Tibial nerve (tissue), 4 donors: ENCODE measurements at places on chromosomes 3 and 15. TPM values are rescaled to one million over a fixed set of nuclear protein-coding genes. Genes with fewer than 3 reads are reported as not detected.

DNA sequence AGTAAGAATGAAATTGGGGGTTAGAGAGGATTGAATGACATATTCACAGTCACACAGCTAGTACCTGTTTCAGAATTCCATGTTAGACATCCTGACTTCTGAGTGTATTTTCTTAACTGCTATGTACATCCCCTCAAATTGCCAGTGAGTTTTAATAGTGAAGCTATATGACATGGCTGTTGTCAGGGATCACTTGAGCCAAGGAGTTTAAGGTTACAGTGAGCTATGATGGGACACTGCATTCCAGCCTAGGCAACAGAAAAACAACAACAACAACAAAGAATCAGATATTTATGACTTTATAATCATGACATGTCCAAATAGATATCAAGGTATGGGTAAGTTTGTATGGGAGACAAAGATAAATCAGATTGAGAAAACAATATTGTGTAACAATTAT lies 16.6 kb downstream of the PARP15 start:
- DNase-seq = no peak
- no peaks in the 10 kb centered on the region for H3K27me3 ChIP-seq
- no peaks in the 10 kb centered on the region for H3K36me3 ChIP-seq
- no peak overlapping the region for H3K4me3 ChIP-seq
- no peak overlapping the region for H3K27ac ChIP-seq

GRCh38 chr3:125103406-125103805 lies 47.6 kb upstream of the HEG1 start:
- no peak overlapping the region for H3K27ac ChIP-seq
- H3K4me1 ChIP-seq = no peaks in the 10 kb centered on the region
- no peaks in the 10 kb centered on the region for H3K36me3 ChIP-seq
- no peak overlapping the region for H3K4me3 ChIP-seq

DNA sequence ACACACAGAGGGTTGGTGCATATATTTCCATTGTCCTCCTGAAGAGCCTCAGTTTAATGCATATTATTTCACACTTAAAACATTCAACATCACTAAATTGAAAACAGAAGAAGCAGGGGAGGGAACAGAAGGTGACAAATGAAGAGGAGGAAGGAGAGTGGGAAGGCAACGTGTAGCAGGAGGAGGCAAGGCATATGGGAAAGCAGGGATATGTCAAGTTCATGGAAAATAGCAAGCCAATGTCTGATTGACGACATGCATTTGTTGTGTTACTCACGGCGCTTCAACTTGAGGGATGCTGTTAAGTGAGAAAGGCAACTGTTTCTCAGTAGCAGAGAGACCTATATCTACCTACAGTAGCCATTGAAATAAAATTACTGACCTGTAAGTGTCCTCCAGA lies 154.5 kb downstream of the NSUN3 start:
- DNase-seq = no peak
- no peak overlapping the region for H3K4me3 ChIP-seq
- H3K4me1 ChIP-seq = no peaks in the 10 kb centered on the region
- no peak overlapping the region for H3K27ac ChIP-seq
- no peaks in the 10 kb centered on the region for H3K27me3 ChIP-seq
- no peaks in the 10 kb centered on the region for H3K36me3 ChIP-seq

DNA sequence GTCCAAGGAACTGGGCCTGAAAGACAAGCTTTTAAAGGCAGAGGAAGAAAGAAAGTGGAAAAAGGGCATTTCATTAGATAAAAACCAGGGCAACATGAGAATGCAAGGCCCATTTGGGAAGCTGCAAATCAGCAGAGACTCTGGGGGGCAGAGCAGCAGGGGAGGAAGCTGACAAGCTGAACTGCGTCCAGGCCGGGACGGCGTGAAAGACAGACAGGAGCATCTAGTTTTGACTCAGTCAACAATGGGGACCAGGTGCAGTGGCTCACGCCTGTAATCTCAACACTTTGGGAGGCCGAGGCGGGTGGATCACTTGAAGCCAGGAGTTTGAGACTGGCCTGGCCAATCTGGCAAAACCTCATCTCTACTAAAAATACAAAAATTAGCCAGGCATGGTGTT lies 69.9 kb downstream of the CDC25A start:
- H3K4me3 ChIP-seq = no peak overlapping the region
- no peaks in the 10 kb centered on the region for H3K27me3 ChIP-seq
- DNase-seq = no peak
- no peaks in the 10 kb centered on the region for H3K4me1 ChIP-seq
- H3K27ac ChIP-seq = no peak overlapping the region
- H3K36me3 ChIP-seq = no peaks in the 10 kb centered on the region

Gene ARRDC4
- total RNA-seq = 68.2 TPM

DNA sequence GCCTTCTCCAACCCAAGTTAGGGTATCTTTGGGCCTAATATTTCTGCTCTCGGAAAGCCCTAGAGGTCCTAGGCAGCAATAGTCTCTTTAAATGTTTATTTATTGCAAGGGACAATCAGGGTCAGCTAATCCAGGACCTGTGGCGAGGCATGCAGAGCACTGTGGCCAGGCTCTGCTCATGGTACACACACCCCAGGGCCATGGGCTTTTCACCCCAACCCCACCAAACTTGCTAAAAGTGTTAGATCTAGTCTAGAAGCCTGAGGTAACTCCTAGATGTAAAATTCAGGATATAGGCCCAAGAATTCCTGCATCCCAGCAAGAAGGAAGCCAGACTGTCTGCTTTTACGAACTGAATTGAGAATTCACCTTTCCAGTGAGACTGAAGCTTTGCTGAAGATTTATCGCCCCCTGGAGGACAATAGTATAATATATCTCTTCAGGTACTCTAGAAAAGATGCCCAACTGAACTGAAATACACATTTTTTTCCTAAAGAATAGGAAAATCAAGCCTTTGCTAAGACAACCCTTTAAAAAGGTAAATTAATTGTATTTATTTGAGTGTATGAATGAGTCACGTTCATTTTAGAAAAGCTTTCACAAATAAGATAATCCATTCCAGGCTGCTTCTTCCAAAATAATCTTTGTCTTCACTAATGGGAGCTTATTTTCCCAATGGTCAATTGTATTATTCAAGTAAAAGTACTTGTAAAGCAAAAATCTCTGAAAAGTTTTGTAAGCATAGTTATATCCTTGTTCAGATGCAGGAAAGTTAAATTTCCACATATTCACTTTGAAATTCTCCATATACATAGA lies 89.8 kb downstream of the LRRC3B start:
- no peaks in the 10 kb centered on the region for H3K36me3 ChIP-seq
- no peaks in the 10 kb centered on the region for H3K4me1 ChIP-seq
- H3K27me3 ChIP-seq = no peaks in the 10 kb centered on the region
- DNase-seq = no peak
- H3K4me3 ChIP-seq = no peak overlapping the region

DNA sequence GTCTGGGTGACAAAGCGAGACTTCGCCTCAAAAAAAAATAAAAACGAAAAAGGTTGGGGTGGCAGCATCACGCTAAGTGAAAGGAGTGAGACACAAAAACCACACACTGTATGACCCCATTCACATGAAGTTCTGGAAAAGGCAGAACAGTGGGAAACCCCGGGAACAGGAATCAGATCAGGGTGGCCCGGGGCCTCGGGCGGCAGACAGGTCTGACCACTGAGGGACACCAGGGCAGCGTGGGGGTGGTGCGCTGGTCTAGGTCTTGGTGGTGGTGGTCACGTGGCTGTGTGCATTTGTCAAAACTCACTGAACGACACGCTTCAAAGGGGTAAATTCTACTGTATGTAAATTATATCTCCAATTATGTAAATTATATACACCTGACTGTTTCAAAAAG lies 79.7 kb upstream of the PRR20G start:
- no peaks in the 10 kb centered on the region for H3K36me3 ChIP-seq
- no peak overlapping the region for H3K27ac ChIP-seq
- peaks cover 4% of the 10 kb centered on the region for H3K27me3 ChIP-seq
- DNase-seq = no peak
- no peaks in the 10 kb centered on the region for H3K4me1 ChIP-seq
- no peak overlapping the region for H3K4me3 ChIP-seq

DNA sequence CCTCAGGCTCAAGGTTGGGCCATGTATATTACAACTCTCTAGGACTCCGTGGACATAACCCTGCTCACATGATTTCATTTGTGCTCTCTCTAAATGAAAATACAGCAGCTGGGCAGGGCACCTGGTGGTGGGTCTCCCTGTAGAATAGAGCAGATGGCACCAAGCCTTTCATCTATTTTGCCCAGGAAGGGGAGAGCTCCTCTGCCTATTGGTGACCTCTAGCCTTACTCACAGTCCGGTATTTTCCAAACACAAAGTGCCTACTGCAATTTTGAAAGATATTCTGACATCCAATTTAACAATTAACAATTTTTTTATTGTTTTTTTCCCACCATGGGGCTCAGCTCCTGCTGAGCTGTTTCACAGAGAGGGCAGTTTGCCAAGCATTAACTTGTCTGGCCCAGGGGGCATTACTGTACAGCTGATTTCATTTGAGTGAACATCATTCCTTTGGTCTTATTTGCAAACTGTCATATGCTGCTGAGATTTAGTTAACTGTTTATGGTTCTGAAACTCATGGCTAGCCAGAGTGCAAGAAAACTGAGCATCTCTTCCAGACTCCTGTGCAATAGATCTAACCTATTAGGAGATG lies 474.0 kb downstream of the EPHB1 start:
- no peak for DNase-seq
- H3K4me3 ChIP-seq = no peak overlapping the region
- H3K27ac ChIP-seq = no peak overlapping the region
- no peaks in the 10 kb centered on the region for H3K36me3 ChIP-seq

Gene CORO2B
- total RNA-seq = 9.8 TPM

Gene IL17RD
- total RNA-seq = 13.8 TPM

GRCh38 chr3:14925729-14926591 lies 21.4 kb upstream of the NR2C2 start:
- H3K4me1 ChIP-seq = peaks cover 5% of the 10 kb centered on the region
- H3K27me3 ChIP-seq = no peaks in the 10 kb centered on the region
- no peak overlapping the region for H3K4me3 ChIP-seq
- no peak for DNase-seq
- H3K27ac ChIP-seq = no peak overlapping the region

- H3K4me1 ChIP-seq = peaks cover 50% of the 10 kb centered on the region
- DNase-seq = peak; percentile 94
- H3K27me3 ChIP-seq = no peaks in the 10 kb centered on the region
- peak overlapping the region; percentile 90 for H3K27ac ChIP-seq
These were observed 1.5 kb upstream of the LIMD1 start for GRCh38 chr3:45592830-45593707.

GRCh38 chr15:77511869-77512268 lies 91.2 kb downstream of the HMG20A start:
- H3K4me1 ChIP-seq = peaks cover 25% of the 10 kb centered on the region
- no peak for DNase-seq
- H3K4me3 ChIP-seq = no peak overlapping the region
- no peaks in the 10 kb centered on the region for H3K27me3 ChIP-seq
- no peaks in the 10 kb centered on the region for H3K36me3 ChIP-seq

Gene AQP9
- 1.8 TPM for total RNA-seq

Gene ERICH6
- total RNA-seq = not detected

- no peaks in the 10 kb centered on the region for H3K27me3 ChIP-seq
- no peaks in the 10 kb centered on the region for H3K36me3 ChIP-seq
- H3K27ac ChIP-seq = no peak overlapping the region
- no peak for DNase-seq
These were observed 6.7 kb downstream of the VIPR1 start for GRCh38 chr3:42509111-42509510.

- peak overlapping the region; percentile 91 for H3K27ac ChIP-seq
- no peaks in the 10 kb centered on the region for H3K4me1 ChIP-seq
- H3K27me3 ChIP-seq = no peaks in the 10 kb centered on the region
- DNase-seq = no peak
- H3K36me3 ChIP-seq = no peaks in the 10 kb centered on the region
These were observed 9.4 kb upstream of the KIF7 start for GRCh38 chr15:89664441-89665350.

DNA sequence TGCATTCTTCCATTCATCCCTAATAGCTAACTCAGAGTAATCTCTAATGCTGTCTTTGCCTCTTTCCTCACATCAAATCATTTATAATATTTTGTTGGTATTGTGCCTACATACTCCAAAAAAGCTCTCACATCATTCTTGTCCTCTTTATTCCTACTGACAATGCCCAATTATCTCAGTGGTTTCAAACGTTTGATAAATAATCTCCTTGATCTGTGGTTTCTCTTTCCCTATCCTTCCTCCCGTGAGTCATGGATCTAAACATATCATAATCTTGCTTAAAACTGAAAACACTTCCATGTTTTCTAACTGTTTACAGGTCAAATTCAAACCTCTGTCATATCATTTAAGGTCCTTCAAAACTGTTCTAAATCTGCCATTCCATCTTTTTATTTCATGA lies 115.1 kb downstream of the CNTN6 start:
- no peak for DNase-seq
- no peaks in the 10 kb centered on the region for H3K4me1 ChIP-seq
- no peaks in the 10 kb centered on the region for H3K36me3 ChIP-seq
- no peak overlapping the region for H3K27ac ChIP-seq

Gene GPR27
- 3.0 TPM for total RNA-seq

Gene SHF
- total RNA-seq = 31.4 TPM

DNA sequence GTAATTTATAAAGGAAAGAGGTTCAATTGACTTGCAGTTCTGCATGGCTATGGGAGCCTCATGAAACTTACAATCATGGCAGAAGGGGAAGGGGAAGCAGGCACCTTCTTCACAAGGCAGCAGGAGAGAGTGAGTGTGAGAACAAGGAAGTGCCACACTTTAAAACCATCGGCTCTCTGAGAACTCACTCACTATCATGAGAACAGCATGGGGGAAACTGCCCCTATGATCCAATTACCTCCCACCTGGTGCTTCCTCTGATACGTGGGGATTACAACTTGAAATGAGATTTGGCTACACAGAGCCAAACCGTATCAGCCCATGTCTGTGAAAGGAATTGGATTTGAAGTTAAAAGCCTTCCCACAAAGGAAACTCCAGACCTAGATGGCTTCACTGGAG lies 39.1 kb downstream of the TKT start:
- no peak overlapping the region for H3K4me3 ChIP-seq
- no peak for DNase-seq
- no peak overlapping the region for H3K27ac ChIP-seq
- H3K27me3 ChIP-seq = no peaks in the 10 kb centered on the region
- H3K4me1 ChIP-seq = no peaks in the 10 kb centered on the region

DNA sequence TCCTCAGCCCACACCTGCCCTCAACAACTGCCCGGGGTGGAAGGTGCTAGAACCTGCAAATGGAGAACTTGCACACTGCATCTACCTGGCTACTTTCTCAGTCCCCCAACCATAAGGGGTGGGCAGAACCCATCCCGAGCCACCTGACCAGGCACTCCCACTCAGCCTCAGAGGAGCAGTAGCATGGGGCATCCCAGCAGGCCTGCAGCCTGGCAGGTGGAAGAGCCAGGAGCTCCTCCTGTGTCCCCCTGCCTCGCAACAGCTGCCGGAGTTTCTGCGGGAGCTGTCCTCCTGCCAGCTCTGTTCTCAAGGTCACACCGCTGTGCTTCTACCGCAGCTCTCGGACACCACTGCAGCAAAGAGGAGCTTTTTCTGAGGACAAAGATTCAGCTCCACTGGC lies 27.5 kb downstream of the RAB6B start:
- DNase-seq = no peak
- H3K36me3 ChIP-seq = no peaks in the 10 kb centered on the region
- no peak overlapping the region for H3K27ac ChIP-seq
- no peaks in the 10 kb centered on the region for H3K4me1 ChIP-seq
- no peak overlapping the region for H3K4me3 ChIP-seq
